Dermis lymphatic vessel endothelial cell (primary cell): ENCODE measurements at places on chromosomes 6 and 20. TPM values are rescaled to one million over a fixed set of nuclear protein-coding genes. Genes with fewer than 3 reads are reported as not detected.

HLA-DMB gene
- 0.22 and 0.34 TPM in 2 replicates for total RNA-seq

SEL1L2 gene
- total RNA-seq, result not detected in 2 replicates

SMIM13 gene
- 10.9 and 13.3 TPM in 2 replicates for total RNA-seq

FRK gene
- total RNA-seq, result 0.11 and 0.26 TPM in 2 replicates

GNRH2 gene
- total RNA-seq, result 0.09 and 0.11 TPM in 2 replicates

BMP7 gene
- total RNA-seq, result not detected in 2 replicates

OLIG3 gene
- total RNA-seq, result not detected in 2 replicates

FAM110A gene
- 2.3 and 2.6 TPM in 2 replicates for total RNA-seq

LAMA2 gene
- total RNA-seq, result 0.09 and 0.11 TPM in 2 replicates

ZMYND8 gene
- 26.0 and 55.2 TPM in 2 replicates for total RNA-seq

SAMD3 gene
- not detected in 2 replicates for total RNA-seq

PERP gene
- total RNA-seq, result 15.8 and 19.0 TPM in 2 replicates

LY6G6C gene
- total RNA-seq, result not detected in 2 replicates

PTPRK gene
- 124 and 133 TPM in 2 replicates for total RNA-seq

RSPO3 gene
- not detected in 2 replicates for total RNA-seq

RAB44 gene
- total RNA-seq, result not detected in 2 replicates

ZBTB12 gene
- total RNA-seq, result 2.4 and 2.8 TPM in 2 replicates

ZNF165 gene
- total RNA-seq, result 0.26 and 0.33 TPM in 2 replicates

NDRG3 gene
- total RNA-seq, result 26.8 and 37.1 TPM in 2 replicates

REM1 gene
- 0.11 TPM in 1 of 2 replicates, not detected in the other for total RNA-seq

PI3 gene
- not detected in 2 replicates for total RNA-seq

SRSF12 gene
- total RNA-seq, result 0.17 TPM in 1 of 2 replicates, not detected in the other

BIRC7 gene
- total RNA-seq, result under 0.01 TPM in 1 of 2 replicates, not detected in the other

RNF182 gene
- 0.09 and 0.22 TPM in 2 replicates for total RNA-seq

SLA2 gene
- total RNA-seq, result not detected in 2 replicates

ZNF391 gene
- 0.26 and 0.33 TPM in 2 replicates for total RNA-seq

ZNF343 gene
- total RNA-seq, result 8.3 and 8.4 TPM in 2 replicates

TSHZ2 gene
- total RNA-seq, result 4.4 and 5.4 TPM in 2 replicates

ID4 gene
- total RNA-seq, result 0.17 and 0.76 TPM in 2 replicates

BCL2L1 gene
- total RNA-seq, result 28.8 and 40.0 TPM in 2 replicates

PNPLA1 gene
- not detected in 2 replicates for total RNA-seq

TMEM217 gene
- 5.8 and 6.8 TPM in 2 replicates for total RNA-seq

CCN2 gene
- 103 and 256 TPM in 2 replicates for total RNA-seq

DLK2 gene
- total RNA-seq, result 0.33 and 0.60 TPM in 2 replicates

RSPH9 gene
- 0.17 and 0.33 TPM in 2 replicates for total RNA-seq

FAM217A gene
- not detected in 2 replicates for total RNA-seq

IRAK1BP1 gene
- 2.1 and 3.2 TPM in 2 replicates for total RNA-seq

ZC3H12D gene
- total RNA-seq, result under 0.01 TPM in 1 of 2 replicates, not detected in the other

OR2J2 gene
- total RNA-seq, result not detected in 2 replicates

VPS16 gene
- total RNA-seq, result 33.8 and 34.6 TPM in 2 replicates

RBL1 gene
- 3.1 and 4.4 TPM in 2 replicates for total RNA-seq

POPDC3 gene
- 0.26 and 0.33 TPM in 2 replicates for total RNA-seq

TSBP1 gene
- total RNA-seq, result not detected in 2 replicates

DLGAP4 gene
- total RNA-seq, result 10.4 and 11.6 TPM in 2 replicates

RGS17 gene
- total RNA-seq, result 2.8 and 5.5 TPM in 2 replicates

HDDC2 gene
- total RNA-seq, result 3.3 and 3.8 TPM in 2 replicates

MCM3 gene
- total RNA-seq, result 38.5 and 52.8 TPM in 2 replicates

SGK1 gene
- 285 and 422 TPM in 2 replicates for total RNA-seq

DCBLD1 gene
- total RNA-seq, result 26.8 and 68.2 TPM in 2 replicates

OPRL1 gene
- total RNA-seq, result 1.6 and 2.2 TPM in 2 replicates

C20orf173 gene
- not detected in 2 replicates for total RNA-seq

PPP1R3G gene
- total RNA-seq, result 0.52 and 1.7 TPM in 2 replicates

ULBP1 gene
- under 0.01 and 0.11 TPM in 2 replicates for total RNA-seq

PHACTR3 gene
- 0.87 and 3.4 TPM in 2 replicates for total RNA-seq

LGSN gene
- total RNA-seq, result not detected in 2 replicates

GTSF1L gene
- 0.09 TPM in 1 of 2 replicates, not detected in the other for total RNA-seq

MMP24 gene
- 0.09 and 0.11 TPM in 2 replicates for total RNA-seq

NRSN2 gene
- 12.7 and 14.0 TPM in 2 replicates for total RNA-seq

CITED2 gene
- total RNA-seq, result 9.5 and 26.9 TPM in 2 replicates
